ENCODE measurements at places on chromosomes 2 and 18.

GRCh38 chr2:61662990-61663389, 124.8 kb upstream of the XPO1 start:
- DNase-seq = no peak

DNA sequence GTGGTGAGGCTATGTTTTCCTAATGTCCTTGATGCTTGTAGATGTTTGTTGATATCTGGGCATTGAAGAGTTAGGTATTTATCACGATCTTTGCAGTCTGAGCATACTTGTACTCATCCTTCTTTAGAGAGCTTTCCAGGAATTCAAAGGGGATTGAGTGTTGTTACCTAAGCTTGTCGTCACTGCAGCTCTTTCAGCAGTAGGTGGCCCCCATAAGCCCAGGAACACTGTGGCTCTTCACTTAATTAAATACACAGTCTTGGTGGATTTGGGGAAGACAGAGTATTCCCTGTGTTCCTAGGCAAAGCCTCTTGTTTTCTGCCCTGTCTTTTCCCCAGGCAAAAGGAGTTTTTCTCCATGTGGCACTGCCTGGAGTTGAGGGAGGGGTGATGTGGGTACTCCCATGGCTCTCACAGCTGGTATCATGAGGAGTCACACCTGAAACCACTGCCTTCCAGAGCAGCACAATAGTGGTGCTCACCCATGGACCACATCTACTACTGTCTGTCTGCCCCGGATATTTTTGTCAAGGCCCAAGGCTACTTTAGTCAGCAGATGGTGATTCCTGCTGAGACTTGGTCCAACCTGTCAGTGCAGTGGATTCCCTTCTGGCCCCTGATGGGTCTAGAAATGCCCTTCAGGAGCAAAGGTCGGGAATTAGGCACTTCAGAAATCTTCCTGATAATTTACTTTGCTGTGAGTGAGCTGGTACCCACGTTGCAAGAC, 95.7 kb downstream of the GALNT13 start:
- DNase-seq = no peak

- DNase-seq = no peak
Observed at GRCh38 chr18:6057604-6058003, 162.3 kb upstream of the TMEM200C start.

GRCh38 chr2:70789304-70790135, 923 bp downstream of the FIGLA start:
- peak; percentile 25 for DNase-seq

DNA sequence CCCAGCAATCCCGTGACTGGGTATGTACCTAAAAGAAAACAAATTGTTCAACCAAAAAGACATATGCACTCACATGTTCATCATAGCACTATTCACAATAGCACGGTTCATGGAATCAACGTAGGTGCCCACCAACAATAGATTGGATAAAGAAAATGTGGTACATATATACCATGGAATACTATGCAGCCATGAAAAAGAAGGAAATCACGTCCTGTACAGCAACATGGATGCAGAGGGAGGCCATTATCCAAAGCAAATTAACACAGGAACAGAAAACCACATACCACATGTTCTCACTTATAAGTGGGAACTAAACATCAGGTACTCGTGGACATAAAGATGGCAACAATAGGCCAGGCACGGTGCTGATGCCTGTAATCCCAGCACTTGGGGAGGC, 207.9 kb upstream of the TNP1 start:
- DNase-seq = no peak

- DNase-seq = no peak
Observed at GRCh38 chr18:75130591-75131328, 78.2 kb downstream of the PTGR3 start.

DNA sequence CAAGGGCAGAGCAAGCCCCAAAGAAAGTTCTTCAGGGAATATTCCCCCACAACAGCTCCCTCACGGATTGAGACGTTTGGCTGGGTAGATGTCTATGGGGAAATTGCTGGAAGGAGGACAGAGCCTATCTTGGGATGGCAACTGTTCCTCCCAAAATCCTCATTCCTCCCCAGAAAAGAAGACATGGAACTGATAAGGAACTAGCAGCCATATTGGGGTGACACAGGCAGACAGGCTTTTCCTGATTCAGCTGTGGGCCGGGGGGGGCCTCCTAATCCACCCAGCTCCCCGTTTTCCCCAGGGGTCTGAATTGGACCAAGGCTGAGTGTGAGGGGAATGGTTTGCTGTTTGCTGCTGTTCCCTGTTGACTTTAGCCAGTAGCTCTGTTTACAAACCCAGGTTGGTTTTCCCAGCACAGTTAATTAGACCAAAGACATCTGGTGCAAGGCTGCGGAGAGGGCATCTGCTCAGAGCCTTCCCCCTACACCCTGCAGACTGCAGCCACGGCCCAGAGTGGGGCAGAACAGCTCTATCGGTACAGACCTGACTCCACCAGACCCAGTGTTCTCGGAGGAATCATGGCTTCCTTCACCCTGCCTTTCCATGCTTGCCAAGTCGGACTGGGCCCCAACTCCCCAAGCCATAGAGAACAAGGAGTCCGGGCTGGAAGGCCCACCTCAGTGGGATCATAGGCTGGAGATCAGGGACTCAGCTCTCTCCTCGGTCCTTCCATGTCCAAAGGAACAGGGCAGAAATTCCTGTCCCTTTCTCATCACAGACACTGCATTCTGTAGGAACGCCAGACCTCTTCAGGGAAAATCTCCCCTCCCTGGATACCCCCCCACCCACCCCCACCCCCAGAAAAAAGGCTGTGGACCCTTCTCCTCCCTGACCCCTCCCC, 1.7 kb upstream of the PKDCC start:
- DNase-seq = no peak

- DNase-seq = no peak
Observed at GRCh38 chr18:50630895-50631294, 71.0 kb downstream of the MAPK4 start.

- no peak for DNase-seq
Observed at GRCh38 chr2:81650048-81650971, 1345.8 kb upstream of the LRRTM1 start.
